ENCODE measurements at places on chromosomes 5 and 9.

- DNase-seq = no peak
These were observed 19.5 kb downstream of the RAPGEF1 start for GRCh38 chr9:131720330-131720729.

GRCh38 chr5:119708076-119708790 is 78.9 kb downstream of the FAM170A start:
- DNase-seq = no peak

DNA sequence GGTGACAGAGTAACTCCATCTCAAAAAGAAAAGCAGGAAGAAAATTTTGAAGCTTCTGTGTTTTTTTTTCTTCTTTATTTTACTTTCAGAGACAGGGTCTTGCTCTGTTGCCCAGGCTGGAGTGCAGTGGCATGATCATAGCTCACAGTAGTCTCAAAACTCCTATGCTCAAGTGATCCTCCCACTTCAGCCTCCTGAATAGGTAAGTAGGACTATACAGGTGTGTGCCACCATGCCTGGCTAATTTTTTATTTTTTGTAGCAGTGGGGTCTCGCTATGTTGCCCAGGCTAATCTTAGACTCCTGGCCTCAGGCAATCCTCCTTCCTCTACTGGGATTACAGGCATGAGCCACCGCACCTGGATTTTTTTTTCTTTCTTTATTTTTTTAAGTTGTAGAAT is 10.1 kb upstream of the C5orf24 start:
- DNase-seq = no peak

GRCh38 chr9:37715260-37715659 is 38.3 kb upstream of the TRMT10B start:
- no peak for DNase-seq

- DNase-seq = no peak
These were observed 122.1 kb downstream of the SIL1 start for GRCh38 chr5:139076111-139076510.

DNA sequence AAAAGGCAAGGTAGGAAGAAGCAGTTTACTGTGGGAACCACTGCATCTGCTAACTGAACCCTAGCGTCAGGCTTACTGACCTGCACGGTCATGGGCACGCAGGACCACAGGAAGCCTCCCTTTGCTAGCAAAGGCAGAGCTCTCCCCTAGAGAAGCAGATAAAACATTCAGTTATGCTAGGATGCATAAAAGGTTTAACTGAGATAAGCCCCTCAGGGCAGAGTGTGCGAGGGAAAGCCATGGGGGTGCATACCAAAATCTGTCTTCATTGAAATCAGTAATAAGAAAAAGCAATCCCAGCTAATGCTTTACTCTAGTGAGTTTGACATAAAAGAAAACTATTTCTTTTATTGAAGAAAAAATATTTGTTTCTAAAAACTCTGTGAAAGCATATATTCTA is 2403.7 kb upstream of the C9orf72 start:
- no peak for DNase-seq

- DNase-seq = no peak
These were observed 543.7 kb upstream of the TLE4 start for GRCh38 chr9:79028101-79028500.

GRCh38 chr9:15670246-15670645 is 117.4 kb downstream of the CCDC171 start:
- no peak for DNase-seq

GRCh38 chr9:137358126-137358525 is 56.1 kb upstream of the NRARP start:
- peak; percentile 1 for DNase-seq

DNA sequence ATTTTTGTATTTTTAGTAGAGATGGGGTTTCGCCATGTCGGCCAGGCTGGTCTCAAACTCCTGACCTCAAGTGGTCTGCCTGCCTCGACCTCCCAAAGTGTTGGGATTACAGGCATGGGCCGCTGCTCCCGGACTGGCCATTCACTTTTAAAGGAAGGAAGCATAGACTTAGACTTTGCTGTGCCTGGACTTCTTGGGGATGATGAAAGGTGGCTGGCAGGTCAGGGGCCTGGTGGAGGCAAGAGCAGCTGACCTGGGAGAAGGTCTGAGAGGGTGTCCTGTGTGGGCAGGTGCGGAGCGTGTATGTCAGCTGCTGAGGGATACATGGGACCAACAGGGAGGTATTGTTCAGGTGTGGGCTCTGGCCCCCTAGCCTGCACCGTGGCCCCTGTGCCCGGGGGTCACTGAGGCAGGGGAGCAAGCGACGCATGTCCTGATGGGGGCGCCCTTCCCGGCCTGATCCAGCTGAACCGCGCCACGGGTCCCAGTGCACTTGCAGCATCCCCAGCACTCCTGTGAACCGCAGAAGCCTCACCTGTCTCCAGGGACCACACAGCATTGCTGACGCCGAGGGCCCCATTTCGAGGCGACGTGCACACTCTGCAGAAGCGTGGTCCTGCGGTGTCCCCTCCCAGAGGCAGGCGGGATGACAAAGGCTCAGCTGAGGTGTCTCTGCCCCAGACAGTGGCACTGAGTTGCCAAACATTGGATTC is 23.1 kb downstream of the NDUFS6 start:
- DNase-seq = no peak

- no peak for DNase-seq
These were observed 106.0 kb downstream of the PALM2AKAP2 start for GRCh38 chr9:109886041-109886440.

GRCh38 chr5:14944350-14944739 is 72.8 kb upstream of the ANKH start:
- DNase-seq = no peak

GRCh38 chr5:176131771-176132170 is 106.5 kb upstream of the SIMC1 start:
- no peak for DNase-seq

DNA sequence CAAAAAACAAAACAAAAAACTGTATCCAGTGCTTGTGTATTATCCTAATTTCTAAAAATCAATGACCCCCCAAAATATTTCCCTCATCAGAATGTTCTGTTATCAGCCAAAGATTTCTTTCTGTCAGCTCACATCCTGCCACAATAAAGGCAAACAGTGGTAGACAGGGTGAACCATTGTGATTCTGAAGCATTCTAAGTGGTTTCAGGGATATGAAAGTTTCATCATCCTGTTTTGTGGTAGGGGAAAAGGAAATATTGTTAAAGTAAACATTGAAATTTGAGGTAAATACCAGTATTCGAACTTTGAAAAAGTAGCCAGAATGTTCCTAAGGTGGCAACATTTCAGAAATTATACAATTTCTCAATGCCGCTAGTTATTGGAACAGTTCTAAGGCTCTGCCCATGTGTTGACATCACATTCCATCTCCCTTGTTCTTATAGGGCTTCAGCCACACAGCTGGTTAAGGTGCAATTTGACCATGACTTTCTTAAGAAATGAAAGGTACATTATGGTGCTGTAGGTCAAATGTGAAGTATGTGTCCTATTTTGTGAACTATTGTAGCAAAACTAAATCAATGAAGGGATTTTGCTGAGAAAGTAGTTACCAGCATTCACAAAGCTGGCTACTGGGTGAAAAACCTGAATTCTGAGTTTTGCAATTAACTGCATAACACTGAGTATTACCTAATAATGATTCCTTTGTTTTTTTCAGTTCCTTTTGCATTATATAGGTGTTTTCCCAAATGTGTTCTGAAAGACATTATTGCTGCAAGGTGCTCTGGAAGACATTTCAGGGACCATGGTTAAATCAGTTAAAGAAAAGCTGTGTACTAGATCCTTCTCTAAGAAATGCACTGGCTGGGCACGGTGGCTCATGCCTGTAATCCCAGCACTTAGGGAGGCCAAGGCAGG is 107.6 kb upstream of the RASGRF2 start:
- no peak for DNase-seq

- no peak for DNase-seq
These were observed 267.6 kb upstream of the DMRT1 start for GRCh38 chr9:573691-574410.

DNA sequence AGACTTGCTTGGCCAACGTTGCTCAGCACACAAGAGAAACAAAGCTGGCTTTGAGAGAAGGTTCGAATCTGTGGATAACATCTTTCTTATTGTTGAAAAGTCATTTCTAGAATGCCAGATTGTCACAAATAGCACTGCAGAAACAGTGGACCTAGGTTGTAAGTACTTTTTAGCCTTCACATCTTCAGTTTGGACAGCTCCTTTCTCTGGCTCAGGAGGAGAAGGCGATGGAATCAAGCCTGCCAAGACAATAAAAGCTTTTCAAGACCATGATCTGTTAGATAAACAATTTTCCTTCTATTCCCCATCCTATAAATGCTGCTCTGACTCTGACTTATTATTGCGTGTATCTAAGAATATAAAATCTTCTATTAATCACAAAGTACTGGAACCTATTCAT is 615.2 kb upstream of the SEMA6A start:
- DNase-seq = no peak

DNA sequence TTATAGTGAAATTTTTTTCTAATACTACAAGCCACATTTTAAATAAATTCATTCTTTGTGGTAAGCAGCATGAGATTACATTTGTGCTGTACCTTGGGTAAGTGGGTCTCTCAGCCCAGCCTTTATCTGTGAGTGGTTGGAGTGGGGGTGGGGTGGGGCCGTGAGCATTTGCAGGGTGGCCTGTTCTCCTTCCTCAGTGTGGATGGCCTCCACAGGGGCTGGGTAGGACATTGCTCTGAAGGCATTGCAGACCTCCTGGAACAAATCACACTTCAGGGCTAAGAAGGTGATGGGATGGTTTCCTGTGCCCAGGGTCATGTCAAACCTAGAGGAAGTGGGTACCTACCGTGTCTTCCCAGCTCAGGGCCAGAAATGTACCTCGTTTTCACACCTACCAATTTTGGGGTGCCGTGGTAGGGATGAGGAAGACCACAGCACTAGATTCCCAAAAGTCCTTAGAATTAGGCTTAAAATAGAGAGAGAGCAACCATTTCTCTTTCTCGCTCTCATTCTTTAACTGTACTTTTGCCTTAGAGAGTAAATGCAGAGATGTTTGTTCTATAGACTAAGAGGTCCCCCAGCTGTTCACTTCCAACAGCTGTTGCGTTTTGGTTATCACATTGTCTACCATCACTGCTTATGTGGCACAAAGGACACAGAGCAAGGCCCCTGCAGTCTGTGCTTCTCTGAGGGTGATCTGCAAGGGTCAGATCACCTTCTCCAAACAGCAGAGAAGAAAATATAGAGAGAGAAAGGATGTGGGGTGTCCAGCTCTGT is 83.4 kb upstream of the CTSL start:
- DNase-seq = no peak

- DNase-seq = peak; percentile 52
These were observed 29.3 kb downstream of the ADAMTS16 start for GRCh38 chr5:5169466-5169865.

- DNase-seq = no peak
These were observed 741.5 kb upstream of the RGMB start for GRCh38 chr5:98031926-98032325.

DNA sequence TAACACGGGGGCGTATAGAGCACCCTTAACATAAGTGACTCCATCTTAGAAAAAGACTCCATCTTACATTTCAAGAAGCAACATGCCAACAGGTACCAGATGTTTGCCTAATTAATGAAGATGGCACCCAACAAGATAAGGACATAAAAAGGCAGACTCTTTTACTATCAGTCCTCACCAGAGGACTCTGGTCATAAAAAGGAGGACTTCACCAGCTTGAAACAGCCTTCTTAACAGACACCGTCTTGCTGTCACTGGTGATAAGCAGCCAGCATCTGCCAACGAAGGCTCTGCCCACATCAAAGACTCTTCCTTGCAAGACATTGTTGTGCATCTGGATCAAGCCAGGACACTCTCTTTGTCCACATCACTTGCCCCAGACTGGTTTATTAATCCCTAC is 80.3 kb downstream of the S1PR3 start:
- DNase-seq = no peak

DNA sequence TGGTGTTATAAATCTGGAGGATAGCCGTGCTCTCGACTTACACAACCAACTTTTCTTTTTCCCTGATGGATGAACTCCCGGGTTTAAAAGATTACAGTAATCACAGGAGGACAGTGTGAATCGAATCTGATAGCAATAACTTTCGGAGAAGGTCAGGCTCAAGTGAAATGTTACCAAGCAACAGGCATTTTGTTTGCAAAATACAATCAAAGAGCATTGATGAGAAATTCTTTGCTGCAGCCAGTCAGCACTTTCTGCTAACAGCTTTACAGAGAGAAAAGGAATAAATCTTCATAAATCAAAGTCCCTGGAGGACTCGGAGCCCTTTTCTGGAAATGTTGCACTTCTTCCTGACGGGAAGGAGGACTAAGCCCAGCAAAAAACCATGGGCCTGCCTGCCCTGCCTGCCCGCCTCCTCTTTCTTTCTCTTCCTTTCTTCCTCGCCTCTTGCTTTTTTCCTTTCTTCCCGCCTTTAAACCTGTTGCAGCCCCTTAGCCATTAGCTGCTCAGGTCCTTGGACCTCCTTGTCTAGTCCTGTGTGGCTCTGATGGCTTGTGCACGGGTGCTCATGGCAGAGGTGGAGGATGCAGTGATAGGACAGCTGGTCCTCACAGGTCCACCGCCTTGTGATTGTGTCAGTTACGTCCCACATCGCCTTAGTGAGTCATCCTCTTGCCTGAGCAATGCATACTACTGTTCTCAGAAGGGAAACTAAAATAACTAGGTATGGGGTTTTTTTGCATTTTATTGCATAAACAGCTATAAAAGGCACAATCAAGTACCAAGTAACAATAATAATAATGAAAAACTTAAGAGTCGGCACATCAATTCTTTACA is 6.2 kb downstream of the DMRT3 start:
- no peak for DNase-seq

- peak; percentile 78 for DNase-seq
These were observed 11.1 kb downstream of the OLFM1 start for GRCh38 chr9:135098400-135099105.

- peak; percentile 65 for DNase-seq
These were observed 26.2 kb downstream of the CARNMT1 start for GRCh38 chr9:75001719-75002421.

DNA sequence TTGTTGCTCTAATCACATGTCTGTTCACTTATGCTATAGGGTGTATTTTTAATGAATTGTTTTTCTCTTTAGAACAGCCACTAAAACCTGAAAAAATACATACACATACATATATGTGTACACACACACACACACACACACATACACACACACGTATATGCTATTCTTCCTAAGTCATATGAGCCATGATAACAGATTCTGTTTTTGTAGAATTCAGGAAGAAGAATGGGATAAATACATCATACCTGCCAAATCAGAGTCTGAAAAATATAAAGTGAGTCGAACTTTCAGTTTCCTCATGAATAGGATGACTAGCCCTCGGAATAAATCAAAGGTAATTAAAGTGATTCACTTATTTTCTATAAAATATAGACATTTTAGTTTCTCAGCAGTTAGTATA is 231.4 kb downstream of the ARHGEF28 start:
- DNase-seq = no peak

GRCh38 chr5:155282503-155283107 is 269.1 kb downstream of the KIF4B start:
- DNase-seq = no peak

DNA sequence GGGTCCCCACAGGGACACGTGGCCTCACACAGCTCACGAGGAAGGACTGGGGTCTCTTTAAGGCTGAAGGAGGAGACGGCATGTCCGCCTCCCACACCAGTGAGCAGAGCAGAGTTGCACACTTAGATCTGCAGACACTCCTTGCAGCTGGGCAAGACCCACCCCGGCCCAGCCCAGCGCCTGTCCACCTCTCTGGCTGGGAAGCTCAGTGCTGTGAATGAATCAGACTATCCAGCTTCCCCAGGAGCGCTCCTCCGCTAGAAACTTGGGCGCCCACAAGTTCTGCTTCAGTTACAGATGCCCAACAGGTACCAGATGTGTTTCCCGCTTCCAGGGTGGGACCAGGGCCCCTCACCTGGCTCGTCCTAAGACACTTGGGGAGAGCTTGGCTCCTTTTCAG is 78.9 kb downstream of the NSUN2 start:
- no peak for DNase-seq
